ENCODE measurements at places on chromosomes 1 and 21.

DNA sequence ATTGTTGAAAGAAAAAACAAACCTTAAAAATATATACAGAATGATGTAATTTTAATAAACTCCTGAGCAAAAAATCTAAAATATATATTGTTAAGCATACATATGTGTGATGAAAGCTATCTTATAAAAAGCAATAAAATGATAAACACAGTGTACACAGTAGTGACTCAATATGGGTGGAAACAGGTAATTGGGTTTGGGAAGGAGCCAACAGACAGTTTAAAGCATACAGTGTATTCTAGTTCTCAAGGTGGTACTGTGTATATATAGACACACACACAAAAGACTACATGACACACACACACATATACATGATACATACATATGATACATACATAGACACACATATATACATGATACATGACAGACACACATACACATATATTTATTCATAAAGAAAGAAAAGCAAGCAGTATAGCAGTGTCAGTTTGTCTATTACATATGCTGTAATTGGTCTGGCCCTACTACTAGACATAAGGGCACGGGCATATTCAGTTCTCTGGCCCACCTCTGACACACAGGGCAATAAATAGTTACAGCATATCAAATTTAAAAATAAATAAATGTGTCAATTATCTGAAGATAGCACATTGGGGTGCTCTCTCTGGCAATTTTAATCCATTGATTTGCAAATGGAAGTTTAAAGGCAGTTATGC, 330.2 kb downstream of the S1PR1 start:
- DNase-seq: no peak

DNA sequence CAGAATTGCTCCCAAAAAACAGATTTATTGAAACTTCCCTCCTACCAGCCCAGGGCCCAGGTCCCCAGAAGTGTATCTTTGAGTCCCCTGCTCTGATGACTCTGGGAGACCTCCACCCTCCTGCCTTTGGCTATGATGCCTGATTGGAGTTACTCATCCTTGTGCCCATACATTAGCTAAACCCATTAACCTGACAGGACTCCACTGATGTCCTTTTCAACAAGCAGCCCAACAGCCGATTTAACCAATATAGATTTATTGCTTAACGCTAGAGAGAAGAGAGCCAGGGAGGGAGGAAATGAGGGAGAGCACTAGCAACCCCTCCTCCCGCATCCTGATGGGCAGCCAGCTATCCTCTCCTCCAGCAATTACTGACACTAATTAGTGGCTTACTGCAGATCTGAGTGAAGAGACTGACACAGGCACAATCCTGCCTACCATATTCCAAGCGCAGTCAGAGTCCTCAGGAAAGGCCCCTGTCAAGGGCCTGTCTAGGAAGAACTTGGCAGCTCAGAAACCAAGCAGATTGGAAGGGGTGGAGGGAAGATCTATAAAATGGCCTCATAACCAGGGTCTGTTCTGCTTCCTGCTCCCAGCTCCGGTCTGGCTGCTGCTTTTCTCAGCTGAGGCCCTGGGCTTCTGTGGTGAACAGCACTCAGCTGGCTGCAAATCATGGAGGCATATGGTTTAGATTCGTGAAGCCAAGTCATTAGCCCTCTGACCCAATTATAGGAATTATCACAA, 484.5 kb upstream of the DAB1 start:
- DNase-seq: no peak

DNA sequence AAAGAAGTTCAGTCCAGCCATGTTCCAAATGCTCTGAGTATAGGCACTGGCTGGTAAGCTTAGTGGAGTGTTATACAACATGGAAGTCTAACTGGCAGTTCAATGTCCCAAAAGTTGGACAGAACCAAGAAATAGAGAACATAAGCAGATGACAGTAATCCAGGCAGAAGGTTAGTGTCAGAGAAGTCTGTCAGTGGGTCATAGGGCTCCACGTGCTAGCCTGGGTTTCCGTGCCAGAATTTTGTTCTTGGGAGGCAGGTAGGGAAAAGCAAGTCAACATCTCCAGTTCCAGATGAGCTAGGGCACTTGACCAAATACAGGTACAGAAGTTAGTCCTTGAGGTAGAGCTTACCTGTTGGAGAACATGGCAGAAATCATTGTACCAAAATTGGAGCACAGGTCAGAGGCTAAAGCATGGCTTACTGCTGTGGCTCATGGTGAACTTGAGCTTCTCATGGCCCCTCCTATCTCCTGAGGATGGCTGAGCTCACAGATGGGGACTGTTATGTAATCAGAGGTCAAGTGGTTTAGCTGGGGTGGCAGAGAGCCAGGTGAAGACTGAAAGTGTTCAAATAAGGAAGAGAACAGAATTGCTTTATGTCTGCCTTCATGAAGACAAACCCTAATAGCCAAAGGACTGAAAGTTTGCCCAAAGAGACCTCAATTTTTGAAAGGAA, 170.8 kb downstream of the NFIA start:
- DNase-seq: no peak

DNA sequence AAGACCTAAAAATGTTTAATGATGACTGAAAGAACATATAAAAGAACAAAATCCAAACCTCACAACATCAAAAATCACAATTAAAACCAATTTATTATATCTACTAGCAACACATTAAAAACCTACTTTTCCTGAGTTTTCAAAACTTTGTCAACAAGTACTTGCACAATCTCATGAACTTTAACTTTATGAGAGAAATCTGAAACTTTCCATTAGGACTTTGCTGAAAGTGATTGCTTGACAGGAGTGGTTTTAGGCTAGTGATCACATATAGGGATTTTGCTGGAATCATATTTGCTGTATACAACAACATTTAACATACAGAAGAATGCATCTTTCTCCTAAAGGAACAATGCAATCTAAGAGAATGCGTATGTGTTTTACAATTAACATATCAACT, 13.2 kb downstream of the HNRNPR start:
- no peak for DNase-seq

GRCh38 chr1:239976130-239976968, 115.3 kb upstream of the FMN2 start:
- peak; percentile 12 for DNase-seq

DNA sequence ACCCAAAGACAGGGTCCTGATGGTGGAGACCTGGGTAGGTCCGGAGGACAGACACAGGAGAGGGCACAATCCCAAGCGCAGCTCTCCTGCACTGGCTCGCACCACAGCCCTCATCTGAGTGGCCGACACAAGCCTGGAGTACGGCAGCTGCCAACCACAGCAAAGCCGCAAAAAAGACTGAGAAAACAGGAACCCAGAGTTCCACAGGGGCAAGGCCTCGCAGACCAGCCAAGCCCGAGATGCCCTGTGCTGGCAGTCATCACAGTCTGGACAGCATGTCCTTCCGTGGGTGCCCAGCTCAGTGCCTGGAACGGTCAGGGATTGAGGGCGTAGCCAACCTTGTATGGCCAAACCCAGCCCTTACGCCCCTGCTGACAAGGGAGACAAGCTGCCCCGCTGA, 11.4 kb downstream of the ZBTB48 start:
- no peak for DNase-seq

GRCh38 chr21:44910229-44911067, 10.3 kb downstream of the ITGB2 start:
- DNase-seq: no peak

DNA sequence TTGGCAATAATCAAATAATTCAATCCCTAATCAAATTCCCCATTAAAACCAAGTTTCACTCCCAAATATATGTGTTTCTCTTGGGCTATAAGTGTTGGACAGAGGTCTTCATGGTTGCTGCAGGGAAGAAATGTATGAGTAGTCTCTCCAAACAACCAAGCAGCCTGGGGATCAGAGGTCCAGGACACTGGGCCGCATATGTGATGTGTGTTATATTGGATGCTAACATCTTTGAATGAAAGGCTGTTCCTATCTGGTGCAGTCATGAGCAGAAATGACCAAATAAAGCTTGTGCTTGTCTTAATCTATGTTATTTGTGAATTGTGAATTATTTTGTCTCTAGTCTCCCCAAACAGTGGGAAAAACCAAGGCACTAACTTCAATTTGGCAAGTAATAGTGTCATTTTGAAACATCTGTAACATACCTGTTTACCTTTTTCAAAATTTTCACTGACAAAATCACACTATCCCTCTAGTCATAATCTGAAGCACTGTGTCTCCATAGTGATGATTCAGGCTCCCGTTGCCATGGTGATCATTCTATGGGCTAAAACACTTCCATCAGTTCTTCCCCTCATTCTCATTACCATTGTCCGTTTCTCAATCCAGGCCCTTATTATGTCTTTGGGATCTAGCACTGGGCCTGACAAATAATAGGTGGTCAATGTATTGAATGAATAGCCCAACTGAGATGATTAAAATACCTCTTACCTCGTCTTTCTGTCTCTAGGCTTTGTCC, 12.5 kb upstream of the TADA1 start:
- no peak for DNase-seq

DNA sequence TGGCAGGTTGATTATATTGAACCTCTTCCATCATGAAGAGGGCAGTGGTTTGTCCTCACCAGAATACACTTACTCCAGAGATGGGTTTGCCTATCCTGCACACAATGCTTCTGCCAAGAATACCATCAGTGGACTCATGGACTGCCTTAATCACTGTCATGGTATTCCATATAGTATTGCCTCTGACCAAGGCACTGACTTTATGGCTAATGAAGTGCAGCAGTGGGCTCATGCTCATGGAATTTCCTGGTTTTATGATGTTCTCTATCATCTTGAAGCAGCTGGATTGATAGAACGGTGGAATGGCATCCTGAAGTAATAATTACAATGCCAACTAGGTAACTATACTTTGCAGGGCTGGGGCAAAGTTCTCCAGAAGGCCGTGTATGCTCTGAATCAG, 16.6 kb upstream of the GBP6 start:
- no peak for DNase-seq

GRCh38 chr1:234737967-234738314, 128.0 kb upstream of the IRF2BP2 start:
- no peak for DNase-seq

DNA sequence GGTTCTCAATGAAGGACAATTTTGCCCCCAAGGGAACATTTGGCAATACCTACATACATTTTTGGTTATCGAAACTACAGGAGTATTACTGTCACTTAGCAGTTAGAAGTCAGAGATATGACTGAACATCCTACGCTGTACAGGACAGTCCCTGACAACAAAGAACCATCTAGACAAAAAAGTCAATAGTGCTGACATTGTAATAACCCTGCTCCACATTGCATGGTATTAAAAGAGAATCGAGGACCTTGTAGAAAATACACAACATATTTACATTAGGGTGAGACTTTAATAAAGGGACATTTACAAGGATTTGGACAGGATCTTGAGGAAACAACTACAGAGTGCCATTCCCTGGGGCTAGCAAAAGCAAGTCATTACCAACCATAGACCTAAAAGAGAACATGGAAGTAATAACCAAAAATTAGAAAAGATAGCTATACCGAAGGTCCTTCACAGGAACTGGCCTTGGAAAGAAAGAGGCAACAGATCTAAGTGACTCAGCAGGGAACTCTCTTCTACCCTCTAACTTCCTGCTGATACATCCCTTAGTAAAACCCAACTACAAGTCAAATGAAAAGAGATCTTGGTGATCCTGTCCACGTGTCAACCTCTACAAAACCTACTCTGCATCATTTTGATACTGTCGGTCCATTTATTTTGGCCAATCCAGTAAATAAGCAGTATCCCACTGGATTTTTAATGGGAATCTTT, 40.2 kb downstream of the ANGPTL3 start:
- no peak for DNase-seq

GRCh38 chr21:33578959-33579542, 9.4 kb downstream of the DONSON start:
- no peak for DNase-seq

DNA sequence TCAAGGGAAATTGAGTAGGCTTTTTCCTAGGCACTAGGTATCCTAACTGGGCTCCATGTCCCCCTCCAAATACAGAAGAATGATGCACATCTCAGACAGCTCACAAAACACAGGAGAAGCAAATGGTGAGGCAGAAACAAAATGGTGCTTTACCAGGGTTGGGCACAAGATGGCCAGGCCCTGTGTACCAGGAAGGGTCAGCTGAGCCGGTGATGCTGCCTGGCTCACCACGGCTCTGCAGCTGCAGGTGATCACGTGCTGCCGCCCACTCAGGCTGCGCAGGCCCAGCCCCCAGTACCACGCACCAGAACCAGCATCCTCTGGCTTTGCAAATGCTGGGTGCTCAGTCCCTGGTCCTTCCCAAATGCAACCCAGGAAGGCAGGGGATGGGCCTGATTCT, 993 bp upstream of the DSCAM start:
- DNase-seq: no peak

- no peak for DNase-seq
Observed at GRCh38 chr21:35548904-35549615, 500.0 kb upstream of the RUNX1 start.

DNA sequence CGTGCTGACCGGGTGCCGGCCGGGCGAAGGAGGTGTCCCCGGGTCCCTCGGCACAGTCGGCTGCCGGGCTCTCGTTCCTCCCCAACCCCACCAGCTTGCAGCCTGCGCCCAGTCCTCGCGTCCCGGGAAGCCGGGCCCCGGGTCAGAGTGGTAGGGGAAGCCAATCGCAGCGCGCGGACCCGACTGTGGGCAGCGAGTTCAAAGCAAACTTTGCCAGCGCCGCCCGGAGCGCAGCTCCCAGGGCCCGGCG, 328 bp downstream of the MYCL start:
- DNase-seq: no peak

GRCh38 chr1:48876330-48876785, 99.7 kb upstream of the BEND5 start:
- DNase-seq: no peak

DNA sequence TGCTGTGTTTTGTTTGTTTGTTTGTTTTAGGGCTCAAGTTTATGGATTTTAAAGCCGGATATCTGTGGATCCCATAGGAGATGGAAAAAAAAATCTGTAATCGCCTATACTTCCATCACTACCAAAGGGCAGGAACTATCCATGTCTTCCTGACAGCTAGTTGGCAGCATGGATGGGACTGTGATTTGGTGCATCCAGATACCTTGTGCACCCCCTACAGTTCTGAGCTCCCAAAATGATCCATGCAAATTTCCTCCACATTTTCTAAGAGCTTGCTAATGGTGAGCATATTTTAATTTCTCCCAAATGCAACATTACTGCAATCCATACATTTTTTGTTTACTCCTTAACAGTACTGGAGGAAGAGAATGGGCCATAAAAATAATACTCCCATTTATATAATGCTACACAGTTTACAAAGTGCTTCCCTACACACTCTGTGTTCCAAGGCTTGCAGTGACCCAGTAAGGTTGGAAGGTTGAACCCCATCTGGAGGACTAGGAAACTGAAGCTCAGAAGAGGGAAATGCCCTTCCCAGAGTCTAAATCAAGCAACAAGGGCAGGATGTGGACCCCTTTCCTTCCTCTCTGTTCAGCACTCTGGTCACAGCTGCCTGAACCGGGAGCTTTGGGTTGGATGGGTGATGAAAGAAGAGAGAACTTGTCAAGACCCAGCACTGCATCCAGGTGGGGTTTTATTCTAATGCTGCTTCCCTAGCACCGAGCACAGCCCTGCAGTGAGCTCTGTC, 48.0 kb downstream of the CAPN8 start:
- DNase-seq: no peak

GRCh38 chr1:101257500-101258325, 20.9 kb downstream of the S1PR1 start:
- DNase-seq: no peak
